ENCODE measurements at places on chromosomes 12 and 14.

DNA sequence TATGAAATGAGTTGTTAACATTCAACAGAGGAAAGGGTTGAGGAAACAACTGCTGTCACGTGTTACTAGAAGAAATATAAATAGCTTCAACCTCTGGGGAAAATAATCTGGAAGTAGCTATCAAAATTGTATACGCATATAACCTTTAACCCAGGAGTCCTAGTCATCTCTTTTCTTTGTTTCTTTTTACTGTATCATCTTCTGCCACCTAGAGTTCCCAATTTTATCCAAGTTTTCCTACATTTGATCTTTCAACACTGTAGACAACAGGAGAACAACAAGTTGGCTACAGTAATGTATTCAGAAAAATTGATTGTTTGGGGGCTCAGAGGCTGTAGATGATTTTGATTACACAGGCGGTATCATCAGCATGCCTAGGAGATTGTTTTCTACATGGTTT, 453.7 kb downstream of the FSCB start:
- no peak for DNase-seq

DNA sequence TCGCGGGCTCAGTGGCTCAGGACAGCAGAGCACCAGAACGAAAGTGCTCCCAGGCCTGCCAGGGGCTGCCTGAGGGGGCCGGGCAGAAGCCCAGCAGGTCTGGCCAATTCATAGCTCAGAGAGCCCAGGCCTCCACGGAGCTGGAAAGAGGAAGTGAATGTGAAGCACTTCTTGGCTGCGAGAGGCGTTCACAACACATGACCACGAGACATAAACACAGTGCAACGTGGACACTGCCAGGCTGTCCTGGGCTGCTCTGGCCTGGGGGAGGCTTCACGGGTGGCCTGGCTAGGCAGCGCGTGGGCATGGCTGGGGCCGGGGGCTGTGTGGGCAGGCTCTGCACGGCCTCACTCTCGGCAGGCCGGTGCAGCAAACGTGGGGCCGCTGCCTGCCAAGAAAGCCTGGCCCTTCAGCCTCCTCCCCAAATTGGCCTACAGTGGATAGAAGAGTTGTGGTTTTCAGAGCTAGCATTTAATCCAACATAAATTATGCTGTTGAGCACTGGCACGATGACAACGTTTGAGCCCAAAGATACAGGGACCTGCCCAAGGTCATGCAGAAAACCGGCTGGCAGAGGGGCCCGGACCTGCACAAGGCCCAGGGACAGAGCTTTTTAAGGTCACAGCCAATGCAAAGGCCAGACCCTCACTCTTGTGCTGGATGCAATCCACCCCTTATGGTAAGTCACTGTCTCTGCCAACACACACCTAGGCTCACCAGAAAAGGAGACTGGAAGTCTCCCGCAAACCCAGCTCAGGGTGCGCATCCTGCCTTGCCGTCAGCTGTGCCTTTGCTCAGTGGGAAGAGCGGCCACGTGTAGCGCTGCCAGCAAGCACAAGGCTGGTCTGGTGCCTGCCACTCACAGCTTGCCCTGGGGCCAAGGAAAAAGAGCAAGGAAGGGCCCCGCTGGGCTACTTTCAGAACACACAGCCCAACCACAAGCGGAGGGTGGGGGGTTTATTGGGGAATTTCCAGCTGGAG, 8.6 kb downstream of the SLC25A29 start:
- DNase-seq: peak; percentile 77

- DNase-seq: no peak
Observed at GRCh38 chr12:106386813-106387535, 29.4 kb downstream of the POLR3B start.

- DNase-seq: no peak
Observed at GRCh38 chr14:33370426-33370825, 431.7 kb downstream of the NPAS3 start.

GRCh38 chr12:1424674-1425395, 169.5 kb downstream of the FBXL14 start:
- DNase-seq: no peak

DNA sequence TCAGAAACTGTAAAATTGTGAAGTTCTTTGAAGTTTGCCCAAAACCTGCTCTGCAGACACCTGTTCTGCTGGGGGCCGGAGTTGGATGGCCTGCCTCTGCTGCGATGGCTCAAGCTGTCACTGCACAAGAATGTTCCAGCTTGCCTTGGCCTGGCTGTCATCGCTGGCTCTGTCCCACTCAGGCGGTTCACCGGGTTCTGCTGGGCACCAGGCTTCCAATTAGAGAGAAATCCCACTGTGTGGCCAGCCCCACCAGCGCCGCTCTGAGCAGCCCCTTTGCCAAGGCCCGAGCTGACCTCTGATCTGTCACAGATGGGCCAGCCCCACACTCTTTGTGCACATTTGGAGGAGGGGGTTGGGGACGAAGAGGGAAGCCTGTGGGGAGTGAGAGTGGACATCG, 71.7 kb upstream of the GPATCH2L start:
- no peak for DNase-seq

DNA sequence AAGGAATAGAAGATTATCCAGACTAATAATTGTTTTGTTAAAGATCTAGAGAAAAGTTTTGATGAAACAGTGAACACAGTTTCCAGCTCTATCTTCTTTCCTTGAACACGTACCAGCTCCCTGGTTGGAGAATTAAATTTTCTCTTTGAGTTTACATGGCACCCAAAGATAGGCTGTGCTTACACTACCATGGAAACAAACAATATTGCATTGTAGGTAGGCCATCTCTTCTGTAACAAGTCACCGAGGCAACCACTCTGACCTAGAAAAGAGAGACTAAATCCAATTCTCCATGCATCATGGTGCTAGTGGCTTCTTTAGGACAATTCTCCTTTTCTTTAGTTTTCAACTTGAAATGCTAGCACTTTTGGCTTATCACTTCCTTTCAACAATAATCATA, 9.9 kb downstream of the BMAL2 start:
- DNase-seq: no peak

DNA sequence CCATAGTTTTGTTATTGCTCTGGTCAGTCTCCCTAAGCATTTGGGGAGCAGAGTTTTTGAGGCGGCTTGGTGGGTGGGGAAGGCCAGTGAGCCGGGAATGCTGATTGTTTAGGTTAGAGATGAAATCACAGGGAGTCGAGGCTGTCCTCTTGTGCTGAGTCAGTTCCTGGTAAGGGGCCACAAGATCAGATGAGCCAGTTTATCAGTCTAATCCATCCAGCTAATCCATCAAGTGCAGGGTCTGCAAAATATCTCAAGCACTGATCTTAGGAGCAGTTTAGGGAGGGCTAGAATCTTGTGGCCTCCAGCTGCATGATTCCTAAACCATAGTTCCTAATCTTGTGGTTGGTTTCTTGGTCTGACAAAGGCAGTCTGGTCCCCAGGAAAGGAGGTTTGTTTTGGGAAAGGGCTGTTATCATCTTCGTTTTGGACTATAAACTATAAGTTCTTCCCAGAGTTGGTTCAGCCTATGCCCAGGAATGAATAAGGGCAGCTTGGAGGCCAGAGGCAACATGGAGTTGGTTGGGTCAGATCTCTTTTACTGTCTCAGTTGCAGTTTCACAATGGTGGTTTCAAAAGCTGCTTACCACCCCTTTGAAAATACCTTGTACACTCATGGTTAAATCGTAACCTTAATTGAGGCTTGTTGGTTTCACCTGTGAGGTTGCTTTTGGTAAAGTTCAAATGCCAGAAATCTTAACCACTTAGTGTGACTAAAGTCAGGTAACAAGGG, 33.6 kb upstream of the HIGD1C start:
- no peak for DNase-seq

- DNase-seq: no peak
Observed at GRCh38 chr14:34364201-34364600, 97.8 kb downstream of the SPTSSA start.

DNA sequence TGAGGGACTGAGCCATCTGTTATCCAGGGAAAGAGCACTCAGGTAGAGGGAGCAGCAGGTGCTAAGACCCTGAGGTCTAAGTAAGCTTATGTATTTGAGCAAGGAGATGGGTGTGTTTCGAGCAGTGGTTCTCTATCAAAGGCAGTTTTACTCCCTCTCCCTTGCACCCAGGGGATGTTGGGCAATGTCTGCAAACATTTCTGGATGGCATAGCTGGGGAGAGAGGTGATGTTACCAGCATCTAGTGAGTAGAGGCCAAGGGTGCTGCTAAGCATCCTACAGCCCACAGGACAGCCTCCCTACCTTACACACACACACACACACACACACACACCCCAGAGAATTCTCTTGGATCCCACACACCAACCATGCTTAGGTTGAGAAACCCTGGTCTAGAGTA, 221.0 kb upstream of the PWP1 start:
- no peak for DNase-seq

DNA sequence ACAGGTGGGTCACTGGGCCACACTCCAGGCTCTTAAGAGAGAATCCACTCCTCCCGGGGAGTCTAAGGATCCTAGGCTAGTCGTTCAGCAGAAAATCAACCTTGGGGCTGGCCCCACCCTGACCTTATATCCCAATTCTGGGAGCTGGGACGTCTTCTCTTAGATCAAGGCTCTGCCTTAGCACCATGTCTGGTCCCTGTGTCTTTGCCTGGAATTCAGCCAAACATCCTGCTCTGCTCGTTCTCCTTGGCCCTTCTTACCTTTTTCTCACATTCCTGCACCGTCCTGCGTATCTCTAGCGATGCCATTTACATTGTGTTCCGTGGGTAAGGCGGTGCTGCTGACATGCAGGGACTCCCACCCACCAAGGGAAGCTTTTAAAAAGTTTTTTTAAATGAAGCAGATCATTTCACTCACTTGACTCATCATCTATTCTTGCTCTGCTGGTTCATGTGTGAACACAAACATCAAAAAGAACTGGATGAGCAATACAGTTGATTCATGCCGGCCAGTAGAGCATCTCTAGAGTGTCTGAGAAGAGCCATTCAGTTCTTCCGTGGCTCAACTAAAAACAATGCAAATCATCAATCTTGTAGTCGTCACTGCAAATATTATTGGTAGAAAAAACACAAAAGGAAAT, 50.2 kb downstream of the KCNK13 start:
- DNase-seq: no peak

DNA sequence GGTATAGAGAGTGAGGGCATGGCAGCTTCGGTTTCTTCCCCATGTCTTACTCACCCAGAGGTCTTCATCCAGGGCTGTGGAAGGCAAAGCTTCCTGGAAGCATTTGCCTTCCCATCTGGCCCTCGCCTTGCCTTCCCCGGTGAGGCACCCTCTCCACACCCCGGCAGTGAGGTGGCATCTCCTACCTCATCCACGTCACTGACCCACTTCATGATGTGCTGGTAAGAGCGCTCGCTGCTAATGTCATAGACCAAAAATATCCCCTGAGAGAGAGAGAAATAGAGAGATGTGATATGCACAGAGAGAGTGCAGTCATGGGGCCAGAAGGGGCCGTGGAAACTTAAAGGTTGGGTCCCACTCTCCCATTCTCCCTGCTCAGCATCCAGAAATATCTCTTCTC, 8.3 kb upstream of the GPX2 start:
- no peak for DNase-seq

GRCh38 chr14:60485598-60486251, at the start of gene C14orf39:
TSS of gene C14orf39 (minus strand) at chr14:60486063. CDS start at chr14:60485078, 985 bp downstream.
- peak; percentile 79 for DNase-seq

DNA sequence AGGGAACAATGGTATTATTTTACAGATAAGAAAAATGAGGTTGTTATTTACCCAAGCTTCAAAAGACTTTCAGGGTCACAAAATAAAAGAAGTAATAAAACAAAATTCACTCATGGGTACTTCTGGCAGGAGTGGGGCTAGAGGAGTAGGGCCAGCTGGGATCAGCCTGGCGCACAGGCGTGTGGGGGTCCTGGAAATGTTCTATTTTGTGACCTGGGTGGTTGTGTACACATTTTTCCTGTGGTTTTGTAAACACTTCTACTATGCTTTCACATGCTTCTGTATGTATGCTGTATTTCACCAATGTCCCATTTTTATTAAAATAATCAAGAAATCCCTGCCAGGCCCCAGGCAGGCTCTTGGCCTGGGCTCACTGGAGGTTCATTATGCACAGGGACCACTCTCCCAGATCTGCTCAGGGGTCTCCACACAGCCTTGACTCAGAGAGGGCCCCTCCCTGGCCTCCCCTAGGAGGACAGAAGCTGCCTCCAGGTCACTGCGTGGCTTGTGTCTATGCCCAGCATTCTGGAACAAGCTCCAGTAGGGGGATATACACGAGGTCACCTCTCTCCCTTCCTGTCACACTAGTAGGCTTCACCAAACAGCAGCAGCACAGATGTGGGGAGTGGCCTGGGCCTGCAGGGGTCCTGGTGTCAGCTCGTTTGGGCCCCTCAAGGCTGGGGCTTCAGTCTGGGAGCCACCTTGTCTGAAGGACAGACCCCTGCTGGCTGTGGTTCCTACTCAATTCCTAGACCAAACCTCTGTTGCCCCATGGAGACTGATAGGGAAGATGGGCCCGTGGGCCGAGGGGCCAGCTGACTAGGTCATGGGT, 37.8 kb downstream of the ANAPC7 start:
- no peak for DNase-seq

- peak; percentile 76 for DNase-seq
Observed at GRCh38 chr14:90453401-90453951, 56.6 kb downstream of the CALM1 start.

- no peak for DNase-seq
Observed at GRCh38 chr12:118011377-118011776, 5.1 kb upstream of the RFC5 start.

DNA sequence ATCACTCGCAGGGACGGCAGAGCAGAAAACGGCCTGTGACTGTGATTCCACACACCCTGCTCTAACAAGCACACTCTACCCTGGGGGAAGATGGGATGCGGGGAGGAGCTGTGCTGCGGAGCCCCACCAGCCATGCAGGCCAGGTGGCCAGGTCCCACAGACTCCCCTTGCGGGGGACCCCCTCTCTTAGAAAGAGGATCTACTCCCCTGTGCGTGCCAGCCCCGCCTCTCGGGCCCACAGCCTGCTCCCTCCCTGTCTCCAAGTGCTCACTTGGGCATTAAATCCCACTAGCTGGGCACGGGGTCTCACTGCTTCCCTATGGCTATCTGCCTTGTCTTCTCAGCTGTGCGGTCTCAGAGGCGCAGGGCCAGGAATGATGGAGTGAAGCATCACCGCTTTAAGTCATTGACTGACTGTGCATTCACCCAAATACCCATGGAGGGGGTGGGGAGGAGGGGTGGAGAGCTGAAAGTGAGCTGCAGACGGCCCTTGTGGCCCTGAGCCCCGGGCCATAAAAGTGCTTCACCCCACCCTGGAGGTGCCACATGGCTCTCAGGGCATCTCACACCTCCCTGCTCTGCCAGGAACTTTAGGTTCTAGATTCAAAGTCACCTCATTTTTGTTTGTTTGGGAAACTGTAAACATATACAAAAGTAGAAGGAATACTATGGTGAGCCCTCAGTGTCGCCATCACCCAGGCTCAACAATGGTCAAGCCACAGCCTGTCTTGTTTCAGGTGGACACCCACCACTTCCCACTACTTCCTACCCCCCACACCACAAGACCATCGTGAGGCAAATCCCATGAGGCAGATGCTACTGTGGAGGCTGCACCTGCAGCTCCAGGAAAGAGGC, 9.4 kb downstream of the STX2 start:
- DNase-seq: no peak

DNA sequence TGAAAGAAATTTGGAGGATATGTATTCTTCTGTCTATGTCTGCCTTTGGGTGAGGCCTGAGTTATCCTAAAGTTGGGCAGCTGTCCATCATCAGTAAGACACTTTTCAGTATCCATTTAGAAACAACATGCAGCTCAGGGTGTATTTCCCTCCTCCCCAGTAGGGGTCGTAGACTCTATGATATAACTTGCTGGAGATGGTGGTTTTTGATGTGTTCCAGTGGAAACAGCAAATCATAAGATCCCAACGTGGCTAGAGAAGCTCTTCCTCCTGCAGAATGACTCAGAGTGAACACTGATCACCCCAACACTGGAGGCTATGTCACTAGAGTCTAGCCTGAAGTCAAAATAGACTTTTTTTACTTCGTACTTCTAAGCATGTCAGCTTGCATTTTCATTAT, 331.6 kb upstream of the STXBP6 start:
- no peak for DNase-seq

- no peak for DNase-seq
Observed at GRCh38 chr14:26597589-26598080, at the start of gene NOVA1. TSS of gene NOVA1 (minus strand) at chr14:26598033. CDS start at chr14:26597436, 597 bp downstream.
